ENCODE measurements at places on chromosomes 6 and 20. TPM values are rescaled to one million over a fixed set of nuclear protein-coding genes. Genes with fewer than 3 reads are reported as not detected.

PEX3 gene
- 20.0 TPM for total RNA-seq

SMOC2 gene
- total RNA-seq: 0.83 TPM

RPL7L1 gene
- 69.9 TPM for total RNA-seq

FLRT3 gene
- 14.2 TPM for total RNA-seq

F13A1 gene
- not detected for total RNA-seq

PRKN gene
- total RNA-seq: 2.3 TPM

UBR2 gene
- total RNA-seq: 16.3 TPM

C6orf141 gene
- total RNA-seq: not detected

MLIP gene
- total RNA-seq: 0.05 TPM

GLP1R gene
- 0.14 TPM for total RNA-seq

SPINT4 gene
- not detected for total RNA-seq

SNRPB2 gene
- 117 TPM for total RNA-seq

VNN1 gene
- not detected for total RNA-seq

VPS16 gene
- 29.3 TPM for total RNA-seq

STMND1 gene
- total RNA-seq: 0.15 TPM

SLC35F1 gene
- total RNA-seq: 0.99 TPM

DEFB115 gene
- not detected for total RNA-seq

FAM217A gene
- total RNA-seq: 2.8 TPM

FOXF2 gene
- total RNA-seq: not detected

APMAP gene
- total RNA-seq: 88.0 TPM

COL12A1 gene
- total RNA-seq: 0.63 TPM

CEP250 gene
- total RNA-seq: 26.9 TPM

PNPLA1 gene
- total RNA-seq: 0.11 TPM

KCTD20 gene
- 68.1 TPM for total RNA-seq

MYBL2 gene
- total RNA-seq: 1.1 TPM

MAP1LC3A gene
- 48.2 TPM for total RNA-seq

ABHD16B gene
- not detected for total RNA-seq

RNF144B gene
- total RNA-seq: 4.4 TPM
